Left ventricle myocardium superior (tissue), 1 donor: ENCODE measurements at places on chromosomes 4 and X. TPM values are rescaled to one million over a fixed set of nuclear protein-coding genes. Genes with fewer than 3 reads are reported as not detected.

Gene ADH7
- not detected for total RNA-seq

Gene RBMXL3
- total RNA-seq, result not detected

Gene SEPSECS
- total RNA-seq, result 5.2 TPM

Gene CDS1
- total RNA-seq, result 0.55 TPM

Gene SSX3
- not detected for total RNA-seq

Gene CT45A3
- not detected for total RNA-seq

Gene TRPC3
- total RNA-seq, result 0.25 TPM

Gene PROM1
- total RNA-seq, result 3.2 TPM

Gene UNC5C
- 0.72 TPM for total RNA-seq

- DNase-seq, result no peak
Observed at GRCh38 chrX:17560385-17560784, 176.9 kb upstream of the SCML1 start.

DNA sequence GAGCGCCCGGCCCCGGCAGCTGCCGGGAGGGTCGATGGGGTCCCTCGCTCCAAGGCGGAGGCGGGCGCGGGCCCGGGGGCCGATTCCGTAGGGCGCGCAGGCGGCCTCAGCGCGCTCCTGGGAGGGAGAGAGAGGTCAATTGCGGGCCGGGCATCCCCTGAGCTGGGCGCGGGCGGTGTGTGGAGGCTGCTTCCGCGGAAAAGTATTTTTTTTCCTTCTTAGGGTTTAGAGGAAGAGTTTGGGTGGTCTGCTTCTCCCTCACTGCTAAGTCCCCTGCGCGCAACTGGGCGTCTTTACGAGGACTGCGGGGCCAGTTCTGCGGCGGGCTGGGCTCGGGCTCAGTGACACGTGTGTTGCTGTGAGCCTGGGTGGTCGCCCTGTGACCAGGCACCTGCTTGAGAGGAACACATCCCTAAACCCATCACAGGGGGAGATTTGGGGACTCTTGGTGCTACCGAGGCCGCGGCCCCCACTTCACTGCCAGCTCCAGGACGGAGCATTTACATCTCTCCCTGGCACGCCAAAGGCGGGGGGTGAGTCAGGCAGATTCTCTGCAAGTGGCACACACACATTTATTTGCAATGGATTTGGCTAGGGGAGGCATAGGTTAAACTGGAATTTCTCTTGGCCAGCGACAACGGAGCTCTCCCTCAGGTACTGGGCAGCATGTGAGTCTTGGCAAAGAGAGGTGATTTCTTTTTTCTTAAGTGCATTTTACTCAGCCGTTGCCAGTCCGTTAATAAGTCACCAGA, 151.2 kb upstream of the SLC4A4 start:
- DNase-seq, result peak; percentile 45

DNA sequence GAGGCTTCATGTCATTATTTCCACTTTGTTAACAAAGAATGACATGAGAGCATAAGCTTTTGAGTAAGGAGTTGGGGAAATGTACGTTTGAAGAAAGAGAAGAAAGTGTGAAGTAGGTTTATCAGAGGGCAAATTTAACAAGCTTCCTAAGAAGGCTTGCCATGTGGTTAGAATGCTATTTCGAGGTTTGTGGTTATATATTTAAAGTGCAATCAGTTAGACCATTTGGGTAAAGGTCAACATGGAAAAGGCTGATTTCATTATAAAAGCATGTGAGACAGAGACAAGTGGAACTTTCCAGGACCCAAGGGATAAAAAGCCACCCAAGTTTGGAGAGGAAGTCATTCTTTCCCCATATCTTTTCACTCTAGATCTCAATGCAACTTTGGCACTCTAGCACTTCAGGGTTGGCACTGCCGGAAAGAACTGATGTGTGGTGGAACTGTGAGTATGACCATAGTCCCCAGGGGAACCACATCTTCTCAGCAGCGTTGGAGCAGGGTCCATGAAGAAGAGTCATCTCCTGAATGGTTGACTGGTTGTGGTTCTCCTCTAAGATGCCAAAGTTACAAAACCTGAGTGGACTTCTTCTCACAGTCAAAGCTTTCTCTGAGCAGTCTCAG, 529.9 kb downstream of the MID1IP1 start:
- DNase-seq, result no peak

- DNase-seq, result no peak
Observed at GRCh38 chr4:48337731-48338130, 3.6 kb upstream of the SLAIN2 start.

DNA sequence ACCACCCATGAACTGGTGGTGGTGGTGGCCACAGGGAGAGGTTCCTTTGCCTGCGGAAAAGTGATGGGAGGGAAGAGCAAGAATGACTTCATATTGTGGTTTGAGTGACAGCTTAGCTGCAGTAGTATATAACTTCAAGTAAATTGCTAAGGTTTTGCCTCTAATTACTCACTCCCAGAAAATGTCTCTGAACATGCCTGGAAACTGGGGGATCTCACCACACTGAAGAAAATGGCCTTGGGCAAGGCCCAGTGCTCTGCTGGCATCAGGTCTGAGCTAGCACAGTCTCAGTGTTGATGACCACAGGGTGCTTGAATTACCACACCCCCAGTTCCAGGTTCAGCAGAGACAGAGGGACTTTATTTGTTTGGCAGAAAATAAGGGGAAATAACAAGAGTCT, 2085.4 kb downstream of the ARAP2 start:
- no peak for DNase-seq

GRCh38 chr4:162154862-162155540, 8.8 kb downstream of the FSTL5 start:
- no peak for DNase-seq

DNA sequence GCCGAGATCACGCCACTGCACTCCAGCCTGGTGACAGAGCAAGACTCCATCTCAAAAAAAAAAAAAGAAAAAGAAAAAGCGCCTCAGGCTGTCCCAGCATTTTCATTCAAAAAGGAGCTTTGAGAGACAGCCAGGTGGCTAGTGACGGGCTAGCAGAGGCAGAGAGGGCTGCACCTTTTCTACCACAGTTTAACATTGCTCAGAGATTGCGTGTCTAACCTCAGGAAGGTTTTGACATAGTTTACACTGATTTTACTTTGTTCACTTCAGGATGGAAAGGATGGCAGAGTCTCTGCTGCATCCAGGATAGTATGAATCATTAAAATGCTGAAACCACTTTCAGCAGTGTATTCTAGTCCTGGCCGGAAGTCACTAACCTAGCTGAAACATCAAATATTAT, 28.1 kb downstream of the ZFP42 start:
- no peak for DNase-seq

- peak; percentile 12 for DNase-seq
Observed at GRCh38 chrX:65925005-65925404, 114.9 kb downstream of the VSIG4 start.

GRCh38 chr4:128358231-128358912, 70.8 kb upstream of the PGRMC2 start:
- no peak for DNase-seq

DNA sequence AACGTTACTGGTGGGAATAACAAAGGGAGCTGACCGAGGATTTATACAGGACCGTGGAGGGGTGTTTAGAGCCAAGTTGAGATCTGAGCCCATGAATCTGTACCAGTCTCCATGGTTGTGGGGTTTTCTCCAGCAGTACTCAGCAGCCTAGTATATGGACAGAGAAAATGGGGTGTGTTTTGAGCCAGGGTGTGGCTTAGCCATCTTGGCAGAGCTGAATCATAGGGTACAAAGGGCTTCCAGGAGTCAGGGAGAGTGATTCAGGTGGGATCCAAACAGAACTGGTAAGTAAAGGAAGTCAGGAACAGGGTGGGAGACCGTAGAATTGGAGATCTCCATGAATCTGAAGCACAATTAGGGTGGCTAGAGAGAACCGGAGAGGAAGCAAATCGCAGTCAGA, 7.4 kb upstream of the HPRT1 start:
- no peak for DNase-seq

GRCh38 chr4:83013902-83014301, 3.3 kb upstream of the LIN54 start:
- DNase-seq, result no peak

GRCh38 chr4:24570574-24571236, 13.6 kb downstream of the DHX15 start:
- DNase-seq, result no peak

GRCh38 chr4:76596713-76597112, 161.7 kb downstream of the SHROOM3 start:
- DNase-seq, result no peak

GRCh38 chr4:86129546-86129945, 230.3 kb downstream of the MAPK10 start:
- no peak for DNase-seq

DNA sequence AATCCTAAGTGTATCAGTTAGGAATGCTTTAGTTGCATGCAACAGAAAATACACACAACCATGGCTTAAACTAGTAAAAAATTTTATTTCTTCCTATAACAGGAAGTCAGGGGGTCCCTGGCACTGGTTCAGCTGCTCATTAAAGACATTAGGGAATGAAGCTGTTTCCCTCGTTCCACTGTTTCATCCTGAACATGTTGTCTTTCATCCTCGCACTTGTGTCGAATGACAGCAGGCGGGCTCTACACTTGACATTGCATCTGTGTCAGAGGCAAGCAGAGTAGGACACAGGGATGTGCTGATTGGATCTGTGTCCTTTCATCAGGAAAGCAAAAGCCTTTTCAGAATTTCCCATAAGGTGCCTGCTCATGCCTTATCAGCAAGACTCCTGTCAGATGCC, 22.8 kb upstream of the C1QTNF7 start:
- no peak for DNase-seq

DNA sequence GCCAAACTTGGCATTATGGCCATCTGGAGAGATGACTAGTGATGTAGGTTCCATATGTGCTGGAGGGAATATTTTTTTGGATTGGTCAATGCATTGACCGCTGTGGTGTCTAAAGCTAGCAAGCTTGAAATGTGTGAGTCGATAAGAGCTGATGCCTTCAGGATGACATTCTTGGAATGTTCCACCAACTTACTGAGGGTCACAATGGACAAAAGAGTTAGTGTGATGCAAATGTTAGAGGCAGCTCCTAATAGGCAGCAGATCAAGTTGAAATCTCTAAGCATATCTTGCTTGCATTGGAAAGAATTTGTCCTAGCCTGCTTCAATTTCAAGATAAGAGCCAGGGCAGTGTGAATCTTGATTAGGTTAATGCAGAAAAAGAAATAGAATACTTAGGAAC, 210.4 kb upstream of the AFF2 start:
- DNase-seq, result no peak

GRCh38 chr4:121237069-121237399, 72.9 kb upstream of the TNIP3 start:
- no peak for DNase-seq

DNA sequence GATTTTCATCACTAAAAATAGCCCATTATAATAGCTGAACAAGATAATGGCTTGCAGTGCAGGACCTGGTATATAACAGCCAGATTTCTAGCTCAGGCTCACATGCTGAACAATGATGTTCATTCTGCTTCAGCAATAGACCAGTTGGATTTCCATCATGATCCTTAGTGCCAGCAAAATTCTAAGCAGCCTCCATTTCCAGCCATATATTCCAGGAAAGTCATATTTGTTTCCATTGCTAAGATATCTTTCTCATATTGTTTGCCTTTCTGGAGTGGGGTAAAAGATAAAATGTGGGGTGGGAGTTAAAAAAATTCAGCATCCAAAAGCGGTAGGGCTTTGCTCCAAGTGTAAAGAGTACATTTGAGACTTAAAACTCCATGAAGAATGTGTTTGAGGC, 2344.1 kb downstream of the PCDH7 start:
- DNase-seq, result no peak

- DNase-seq, result no peak
Observed at GRCh38 chrX:2526390-2526789, 25.6 kb upstream of the DHRSX start.
